ENCODE measurements at places on chromosomes 4 and X. TPM values are rescaled to one million over a fixed set of nuclear protein-coding genes. Genes with fewer than 3 reads are reported as not detected.

DNA sequence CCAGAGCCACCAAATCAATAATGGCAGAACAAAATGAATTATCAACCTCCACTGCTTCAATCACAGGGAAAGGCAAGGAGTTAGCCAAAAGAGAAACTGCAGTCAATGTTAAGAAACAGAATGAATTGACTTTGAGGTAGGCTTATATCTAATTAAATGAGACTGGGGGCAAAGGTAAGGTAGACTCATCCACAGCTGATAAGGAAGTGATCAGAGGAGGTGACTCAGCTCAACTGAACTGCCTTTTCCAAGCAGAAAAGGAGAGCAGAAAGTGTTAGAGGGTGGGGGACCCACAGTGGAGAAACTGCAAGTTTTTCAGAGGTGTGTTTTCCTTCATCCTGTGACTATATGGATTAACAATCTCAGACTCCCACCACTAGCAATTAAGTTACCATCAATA, 345.8 kb upstream of the PPARGC1A start:
- no peaks in the 10 kb centered on the region for H3K36me3 ChIP-seq
- no peak overlapping the region for H3K27ac ChIP-seq
- no peak for DNase-seq
- no peaks in the 10 kb centered on the region for H3K27me3 ChIP-seq
- no peaks in the 10 kb centered on the region for H3K4me1 ChIP-seq

DNA sequence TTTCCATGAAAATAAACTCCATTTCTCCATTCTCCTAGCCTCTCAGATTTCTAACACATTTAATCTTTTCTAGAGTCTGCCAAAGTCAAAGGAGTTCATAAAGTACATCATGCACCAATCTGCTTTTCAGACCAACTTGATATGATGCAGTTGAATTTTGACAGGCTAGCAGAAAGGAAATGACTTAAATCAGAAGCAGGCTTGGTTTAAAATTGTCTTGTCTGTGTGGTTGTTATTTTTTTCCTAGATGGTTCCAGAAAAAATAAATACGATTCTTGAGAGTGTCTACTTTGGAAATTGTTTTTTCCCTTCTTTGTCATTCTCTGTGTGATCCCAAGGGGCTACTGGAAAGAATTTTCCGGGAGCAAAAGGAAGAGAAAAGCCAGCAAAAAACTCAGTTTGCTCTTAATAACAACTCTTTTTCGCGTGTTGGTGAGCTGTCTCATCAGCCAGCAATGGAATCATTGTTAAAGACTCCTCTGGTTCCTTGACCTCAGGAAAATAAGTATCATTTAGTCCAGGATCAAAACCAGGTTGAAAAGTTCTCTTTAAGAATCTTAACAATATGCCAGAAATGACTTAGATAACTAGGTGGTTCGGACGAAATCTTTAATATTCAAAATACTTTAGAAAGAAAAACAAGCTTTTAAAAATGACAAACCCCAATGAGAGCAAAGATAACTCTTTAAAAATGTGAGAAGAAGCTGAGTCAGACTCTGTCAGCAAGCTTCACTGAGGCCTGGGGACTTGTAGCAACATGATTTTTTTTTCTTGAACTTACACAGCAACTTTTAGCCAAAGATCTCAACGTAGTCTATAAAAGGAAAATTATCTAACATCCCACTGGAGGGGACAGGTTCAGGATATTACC, 49.7 kb upstream of the GAB1 start:
- no peak overlapping the region for H3K27ac ChIP-seq
- no peak for DNase-seq
- no peaks in the 10 kb centered on the region for H3K27me3 ChIP-seq
- H3K4me1 ChIP-seq = no peaks in the 10 kb centered on the region

- H3K4me3 ChIP-seq = no peak overlapping the region
- no peaks in the 10 kb centered on the region for H3K36me3 ChIP-seq
- no peak for DNase-seq
- H3K4me1 ChIP-seq = no peaks in the 10 kb centered on the region
- no peak overlapping the region for H3K27ac ChIP-seq
- H3K27me3 ChIP-seq = peaks cover 1% of the 10 kb centered on the region
These were observed 37.8 kb upstream of the PSAPL1 start for GRCh38 chr4:7472442-7473013.

- H3K27ac ChIP-seq = no peak overlapping the region
- no peaks in the 10 kb centered on the region for H3K4me1 ChIP-seq
- H3K36me3 ChIP-seq = no peaks in the 10 kb centered on the region
- no peaks in the 10 kb centered on the region for H3K27me3 ChIP-seq
- H3K4me3 ChIP-seq = no peak overlapping the region
These were observed 9.0 kb downstream of the TCEAL3 start for GRCh38 chrX:103616676-103617186.

INTU gene
- 5.3 TPM for polyA plus RNA-seq

GRCh38 chrX:107576841-107577240, 51.5 kb upstream of the PRPS1 start:
- H3K36me3 ChIP-seq = no peaks in the 10 kb centered on the region
- H3K27ac ChIP-seq = no peak overlapping the region
- DNase-seq = no peak
- peaks cover 23% of the 10 kb centered on the region for H3K4me1 ChIP-seq

Measured in HepG2 (cell line).